CD4-positive, alpha-beta T cell treated with Interleukin-6 at 100 ng/mL for 8 hours (primary cell): ENCODE measurements at places on chromosomes 5 and 9.

DNA sequence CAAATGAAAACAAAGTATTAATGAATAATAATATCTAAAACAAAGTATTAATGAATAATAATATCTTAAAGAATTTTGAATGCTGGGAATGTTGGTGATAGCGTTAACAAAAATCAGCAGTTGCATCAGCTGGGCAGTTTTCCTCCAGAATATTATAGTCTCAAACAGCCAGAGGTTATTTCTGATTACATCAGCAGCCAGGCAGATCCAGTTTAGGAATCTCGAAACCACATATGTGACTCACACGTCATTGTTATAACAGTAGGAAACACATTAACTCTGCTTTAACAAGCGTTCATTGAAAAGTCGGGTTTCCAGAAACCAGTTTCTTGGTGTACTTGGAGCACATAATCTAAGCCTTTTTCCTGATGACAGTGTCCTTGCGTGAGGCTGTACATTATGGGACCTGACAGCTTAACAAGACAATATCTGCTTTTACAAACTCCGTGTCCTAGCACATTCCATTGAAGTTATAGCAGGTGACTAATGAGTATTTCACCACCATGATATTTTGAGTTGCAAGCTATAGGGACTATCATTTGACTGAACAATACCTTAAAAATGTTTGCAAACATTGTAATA lies 559.5 kb upstream of the KLF4 start:
- no peak for DNase-seq

DNA sequence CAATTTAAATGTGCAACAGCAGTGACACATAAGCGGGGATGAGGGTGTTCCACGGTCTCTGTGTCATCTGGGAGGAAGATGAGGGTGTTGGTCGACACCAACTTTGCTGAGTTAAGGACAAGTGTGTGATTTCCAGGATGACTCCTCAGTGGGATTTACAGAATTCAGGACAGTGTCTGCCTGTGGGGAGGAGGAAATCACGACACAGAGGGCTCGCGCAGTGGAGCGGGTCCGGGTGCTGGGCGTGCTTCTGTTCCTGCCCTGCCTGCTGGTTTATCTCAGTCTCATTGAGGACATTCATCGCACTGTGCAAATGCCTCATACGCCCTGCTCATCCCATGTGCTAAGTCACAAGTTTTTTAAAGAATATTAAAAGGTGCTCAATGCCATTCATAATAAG lies 73.7 kb upstream of the ADAMTS2 start:
- no peak for DNase-seq

GRCh38 chr5:147968855-147969254 lies 62.5 kb upstream of the C5orf46 start:
- DNase-seq: no peak

DNA sequence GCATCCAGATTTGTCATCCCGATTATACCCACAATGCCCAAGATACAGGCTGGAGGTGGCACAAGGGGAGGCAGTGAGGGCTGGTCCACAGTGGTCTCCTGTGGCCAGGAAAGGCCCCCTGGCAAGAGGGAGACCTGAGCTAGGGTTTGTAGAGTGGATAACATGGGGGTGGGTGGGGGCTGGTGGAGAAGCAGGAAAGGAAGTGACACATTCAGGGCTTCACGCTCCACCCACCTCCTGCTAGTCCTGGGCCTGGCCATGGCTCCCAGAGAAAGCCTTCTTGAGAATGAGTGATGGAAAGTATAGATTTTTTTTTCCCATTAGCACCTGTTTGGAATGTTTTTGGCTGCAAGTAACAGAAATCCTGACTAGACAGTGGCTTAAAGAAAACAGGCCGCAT lies 81.3 kb downstream of the ANKRD33B start:
- DNase-seq: no peak
